ENCODE measurements at places on chromosomes 11 and 22.

DNA sequence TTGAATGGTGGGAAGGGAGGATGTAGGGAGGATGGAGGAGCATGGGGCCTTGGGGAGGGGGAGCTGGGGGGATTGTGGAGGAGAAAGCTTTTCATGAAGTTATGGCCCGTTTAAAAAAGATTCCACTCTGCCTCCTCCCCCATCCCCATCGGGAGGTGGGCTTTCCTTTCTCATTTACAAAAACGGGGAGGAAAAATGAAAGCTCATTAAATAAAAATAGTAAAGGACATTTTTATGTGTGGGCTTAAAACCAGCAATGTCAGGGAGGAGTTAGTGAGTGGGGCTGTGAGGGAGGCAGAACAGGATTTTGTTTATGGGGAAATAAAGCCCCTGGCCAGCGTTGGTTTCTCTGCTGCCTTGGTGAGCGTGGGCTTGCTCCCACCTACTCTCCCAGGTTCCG lies 83.2 kb downstream of the ZBTB16 start:
- DNase-seq: no peak

DNA sequence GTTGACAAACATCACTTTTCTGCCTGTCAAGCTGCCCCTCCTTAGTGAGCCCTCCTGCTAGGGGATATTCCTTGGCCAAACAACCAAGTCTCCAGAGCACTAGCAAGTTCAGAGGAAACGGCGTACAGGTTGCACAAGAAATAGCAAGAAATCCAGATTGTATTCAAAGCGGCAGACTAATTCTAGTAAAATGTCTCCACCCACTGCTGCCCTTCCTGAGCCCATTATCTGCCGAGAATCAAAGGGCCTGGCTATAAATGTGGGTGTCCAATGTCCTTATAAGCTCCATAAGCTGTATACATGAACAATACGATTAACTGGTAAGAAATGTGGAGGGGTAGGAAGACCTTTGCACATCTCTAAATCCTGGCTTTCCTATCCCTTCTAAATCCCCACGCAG lies 44.0 kb upstream of the AKIP1 start:
- no peak for DNase-seq

GRCh38 chr11:68373815-68374501 lies 61.6 kb downstream of the LRP5 start:
- no peak for DNase-seq

DNA sequence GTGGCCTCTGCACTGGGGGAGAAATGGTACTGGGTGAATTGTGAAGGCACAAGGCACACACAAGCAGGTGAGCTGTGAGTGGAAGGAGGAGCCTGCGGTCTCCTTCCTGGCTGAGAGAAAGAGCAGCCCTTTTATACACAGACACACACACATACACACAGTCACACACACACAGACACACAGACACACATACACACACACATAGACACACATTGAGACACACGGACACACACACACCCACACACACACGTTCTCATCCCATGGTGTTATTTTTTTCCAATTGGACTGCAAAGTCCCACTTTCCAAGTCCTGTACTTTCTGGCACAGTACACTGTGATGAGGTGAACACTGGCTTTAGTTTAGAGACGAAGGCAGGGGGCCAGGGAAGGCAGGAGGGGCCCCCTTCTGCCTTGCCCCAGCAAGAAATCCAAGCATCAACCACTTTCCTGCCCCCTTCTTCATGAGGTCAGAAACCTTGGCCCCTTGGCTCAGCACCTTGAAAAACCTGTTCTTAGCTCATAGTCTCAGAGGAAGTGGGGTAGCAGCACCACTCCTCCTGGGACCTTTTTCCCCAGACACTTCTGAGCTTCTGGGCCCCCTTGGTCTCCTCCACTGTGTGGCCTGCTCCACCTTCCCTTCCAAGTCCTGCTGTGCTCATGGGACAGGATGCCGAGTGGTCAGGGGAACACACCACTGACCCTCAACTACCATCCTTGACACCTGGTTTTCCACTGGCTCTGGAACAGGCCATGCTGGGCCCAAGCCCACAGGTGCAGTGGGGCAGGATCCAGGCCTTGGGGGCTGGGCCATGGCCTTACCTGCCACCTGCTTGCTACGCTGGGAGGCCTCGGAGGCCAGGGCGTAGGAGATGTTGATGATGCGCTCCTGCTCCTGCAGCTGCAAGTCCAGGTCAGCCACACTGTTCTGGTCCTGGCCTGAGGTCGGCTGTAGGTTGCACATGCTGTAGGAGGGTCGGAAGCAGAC lies 43.8 kb downstream of the C11orf58 start:
- DNase-seq: no peak

DNA sequence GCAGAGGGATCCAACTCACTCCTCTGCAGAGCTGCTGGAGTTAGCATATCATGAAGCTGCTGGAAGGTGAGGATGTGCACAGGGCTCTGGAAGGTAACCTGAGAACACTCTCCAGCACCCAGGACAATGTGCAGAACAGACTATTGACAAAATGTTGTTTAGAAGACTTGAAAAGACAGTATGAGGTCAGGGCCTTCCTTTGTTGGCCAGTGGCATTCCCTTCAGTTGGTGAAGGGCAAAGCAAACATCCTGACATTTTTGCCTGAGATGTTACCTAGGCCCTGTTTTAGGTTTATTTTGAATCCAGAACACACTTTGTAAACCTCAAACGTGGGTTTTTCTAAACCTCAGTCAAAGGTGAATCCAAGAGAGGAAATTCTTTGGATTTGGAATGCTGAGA lies 67.8 kb downstream of the DEPDC5 start:
- no peak for DNase-seq

- DNase-seq: no peak
These were observed 1.9 kb downstream of the KCNJ5 start for GRCh38 chr11:128892866-128893565.

DNA sequence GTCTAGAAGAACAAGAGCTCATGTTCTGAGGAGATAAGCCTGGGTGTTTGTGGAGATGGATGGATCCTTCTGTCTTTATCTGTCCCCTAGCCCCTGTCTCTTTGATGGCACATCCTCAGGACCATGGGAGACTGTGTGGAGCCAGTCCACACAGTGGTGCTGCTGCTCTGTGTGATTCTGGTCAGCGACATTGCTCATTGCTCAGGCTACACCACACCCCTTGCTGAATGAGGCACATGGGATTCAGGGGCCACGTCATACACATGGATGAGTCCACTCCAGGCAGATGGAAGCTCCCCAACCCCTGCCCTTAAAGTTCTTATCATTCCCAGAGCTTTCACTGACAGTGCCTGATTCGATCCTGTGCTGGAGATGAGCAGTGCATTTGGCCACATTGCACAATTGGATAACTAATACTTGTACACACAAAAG lies 222.2 kb downstream of the NAV2 start:
- DNase-seq: no peak

DNA sequence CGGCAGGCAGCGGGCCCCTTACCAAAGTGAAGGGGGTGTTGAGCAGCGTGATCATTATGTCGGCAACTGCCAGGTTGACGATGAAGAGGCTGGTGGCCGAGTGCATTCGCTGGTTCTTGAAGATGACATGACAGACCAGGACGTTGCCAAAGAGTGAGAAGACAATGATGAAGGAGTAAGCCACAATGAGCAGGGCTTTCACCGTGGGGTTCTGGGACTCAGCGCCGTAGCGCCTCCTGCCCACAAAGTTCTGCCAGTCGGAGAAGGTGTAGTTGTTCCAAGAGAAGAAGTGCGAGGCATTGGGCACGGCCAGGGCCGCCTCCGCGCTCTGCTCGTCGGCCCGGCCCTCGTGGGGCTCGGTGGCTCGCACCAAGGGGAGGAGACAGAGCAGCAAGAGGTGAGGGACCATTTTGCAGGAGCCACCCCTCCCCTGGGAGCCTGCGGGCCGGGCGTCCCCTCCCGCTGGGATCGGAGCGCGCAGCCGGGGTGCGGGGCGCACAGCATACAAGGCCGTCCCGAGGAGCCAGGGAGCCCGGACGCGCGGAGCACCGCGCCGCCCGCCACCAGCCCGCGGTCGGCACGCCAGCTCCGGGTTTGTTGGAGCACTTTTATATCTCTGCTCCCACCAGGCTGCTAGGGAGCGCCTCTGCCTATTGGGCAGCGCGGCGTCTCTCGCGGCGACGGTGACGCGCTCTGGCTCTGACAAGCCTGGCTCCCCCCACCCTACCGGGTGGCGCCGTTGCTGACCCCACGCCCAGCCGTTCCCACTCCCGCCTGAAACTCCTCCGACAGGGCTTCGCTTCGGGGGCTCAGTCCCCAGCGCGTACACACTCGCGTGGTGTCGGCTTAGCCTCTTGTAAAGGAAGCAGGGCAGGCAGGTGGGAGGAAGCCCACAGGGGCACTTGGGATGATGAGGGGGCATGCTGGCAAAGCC lies at the start of gene GPR83:
Gene GPR83 (minus strand): TSS at position 581 of the 934 bp plus-strand sequence. CDS start 172 bp downstream, at position 409.
- DNase-seq: no peak

GRCh38 chr11:129580278-129580677 lies 204.6 kb downstream of the BARX2 start:
- DNase-seq: no peak

GRCh38 chr11:10638316-10638925 lies 55.1 kb downstream of the IRAG1 start:
- no peak for DNase-seq

GRCh38 chr22:23840026-23840425 lies 1.2 kb upstream of the DERL3 start:
- DNase-seq: no peak

GRCh38 chr11:70662691-70663098 lies 264.4 kb downstream of the CTTN start:
- no peak for DNase-seq

- DNase-seq: no peak
These were observed 31.1 kb downstream of the CD6 start for GRCh38 chr11:61002598-61002997.

DNA sequence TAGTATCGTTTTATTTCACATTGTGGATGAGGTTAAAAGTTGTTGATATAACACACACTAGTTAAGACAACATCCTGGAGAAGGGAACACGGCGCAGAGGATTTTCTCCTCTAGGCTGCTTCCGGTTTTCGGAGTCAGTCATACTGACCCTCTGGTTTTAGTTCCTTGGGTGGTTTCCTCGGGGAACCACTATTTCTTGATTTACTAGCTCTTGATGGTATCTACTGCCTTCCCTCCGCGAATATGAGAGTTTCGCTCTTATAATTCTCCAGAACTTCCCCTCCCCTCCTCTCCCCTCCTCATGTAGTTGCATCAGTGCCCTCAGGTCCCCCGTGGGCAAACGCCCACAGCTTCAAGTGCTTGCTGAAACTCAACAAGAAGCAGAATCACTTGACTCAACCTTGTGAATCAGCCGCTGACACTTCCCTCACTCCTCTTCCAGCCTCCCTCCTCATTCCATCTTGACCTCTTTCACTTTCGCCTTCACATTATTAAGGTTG lies 15.9 kb upstream of the APOBEC3A start:
- no peak for DNase-seq

- DNase-seq: no peak
These were observed 4.9 kb upstream of the CCDC34 start for GRCh38 chr11:27367881-27368280.

DNA sequence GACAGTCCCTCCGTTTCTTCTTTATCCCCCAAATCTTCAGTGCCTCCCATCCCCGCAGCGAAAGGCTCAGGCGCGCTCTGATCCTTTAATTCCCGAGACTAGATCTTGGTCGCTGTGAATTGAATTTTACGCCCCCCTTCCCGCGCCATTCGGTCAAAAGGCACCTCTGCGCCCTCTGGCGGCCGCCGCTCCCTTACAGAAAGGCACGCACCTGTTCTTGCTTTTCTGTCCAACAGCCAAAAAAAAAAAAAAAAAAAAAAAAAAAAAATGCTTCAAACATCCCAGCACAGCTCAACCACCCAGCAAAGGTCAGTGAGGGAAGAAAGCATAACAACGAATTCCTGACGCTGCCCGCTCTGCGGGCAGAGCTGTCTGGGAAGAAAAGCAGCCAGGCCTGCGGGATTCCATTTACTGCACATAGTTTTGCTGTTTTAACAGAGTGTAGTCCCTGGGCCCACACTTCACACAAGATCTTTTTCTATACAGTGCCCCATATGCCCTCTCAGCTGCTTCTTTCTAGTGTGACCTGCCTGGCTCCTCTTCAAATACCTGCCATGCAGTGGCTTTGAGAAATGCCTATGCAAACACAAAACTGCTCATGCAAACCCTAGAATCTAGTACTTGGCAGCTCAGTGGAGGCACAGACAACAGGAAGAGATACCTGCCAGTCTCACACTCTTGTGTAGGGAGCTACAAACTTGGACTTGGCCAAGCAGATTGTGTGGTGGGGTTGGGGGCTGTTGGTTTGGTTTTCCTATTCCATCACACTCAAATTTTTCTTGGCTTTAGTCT lies 1.3 kb upstream of the ESAM start:
- DNase-seq: peak; percentile 86

- no peak for DNase-seq
These were observed 9.7 kb downstream of the LAYN start for GRCh38 chr11:111550258-111550657.

DNA sequence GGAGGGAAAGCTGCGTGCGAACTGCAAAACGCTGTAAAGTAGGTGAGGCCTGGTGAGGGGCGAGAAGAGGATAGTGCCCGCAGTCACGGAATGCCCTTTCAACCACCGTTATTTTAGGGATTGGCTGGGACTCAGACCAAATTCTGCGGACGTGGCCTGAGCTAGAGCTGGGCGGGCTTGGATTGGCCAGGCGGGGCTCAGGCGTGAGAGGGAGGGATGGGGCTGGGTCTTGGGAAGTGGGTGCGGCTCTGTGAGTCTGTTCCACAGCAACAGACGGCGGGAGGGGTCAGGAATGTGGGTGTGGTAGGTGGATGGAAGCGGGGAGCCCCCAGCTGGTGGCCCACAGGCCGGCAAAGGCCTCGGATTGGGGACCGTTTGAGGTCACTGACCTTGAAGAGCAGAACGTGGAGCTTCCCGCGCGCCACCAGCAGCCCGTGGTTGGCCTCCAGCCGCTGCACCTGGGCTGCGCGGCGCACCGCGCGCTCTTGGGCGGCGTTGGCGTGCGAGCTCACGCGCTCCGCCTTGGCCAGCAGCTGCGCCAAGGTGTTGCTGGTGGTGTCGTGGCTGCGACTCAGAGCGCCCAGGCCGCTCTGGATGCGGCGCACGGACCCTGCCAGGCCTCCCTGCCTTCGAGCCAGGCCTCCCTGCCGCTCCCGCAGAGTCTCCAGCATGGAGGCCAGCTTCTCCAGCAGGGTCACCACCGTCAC lies 444 bp downstream of the CAVIN3 start:
- no peak for DNase-seq

GRCh38 chr11:93329936-93330445 lies 551 bp upstream of the DEUP1 start:
- no peak for DNase-seq

GRCh38 chr22:43796567-43796966 lies 15.5 kb downstream of the EFCAB6 start:
- DNase-seq: no peak

All from stimulated activated CD8-positive, alpha-beta memory T cell treated with anti-CD3 and anti-CD28 coated beads, Interleukin-7, amount 100 ng/mL, for 1 hour (primary cell).